ENCODE measurements at places on chromosomes 12 and 14.

DNA sequence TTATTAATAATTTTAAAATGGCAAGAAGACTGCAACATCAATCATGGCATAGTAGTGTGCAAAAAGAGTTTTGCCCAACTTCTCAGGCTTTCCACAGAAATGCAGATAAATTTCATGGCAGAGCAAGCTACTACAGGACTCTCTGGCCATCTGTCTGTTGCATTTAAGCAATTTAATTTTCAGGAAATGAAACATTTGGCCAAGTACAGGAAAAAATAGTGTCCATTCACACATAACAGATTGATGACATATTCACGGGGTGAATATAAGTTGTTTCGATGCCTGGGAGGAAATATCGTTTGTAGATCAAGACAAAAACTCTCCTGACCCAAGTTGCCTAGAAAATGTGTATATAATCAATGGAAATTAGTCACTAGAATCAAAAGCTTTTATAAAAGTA is 324.0 kb downstream of the PRKD1 start:
- DNase-seq: no peak

- no peak for DNase-seq
These were observed 1.4 kb downstream of the ASPG start for GRCh38 chr14:104086661-104087461.

- no peak for DNase-seq
These were observed 25.9 kb upstream of the DHRS2 start for GRCh38 chr14:23610090-23610814.

- no peak for DNase-seq
These were observed 84.6 kb downstream of the SCFD1 start for GRCh38 chr14:30706704-30707103.

DNA sequence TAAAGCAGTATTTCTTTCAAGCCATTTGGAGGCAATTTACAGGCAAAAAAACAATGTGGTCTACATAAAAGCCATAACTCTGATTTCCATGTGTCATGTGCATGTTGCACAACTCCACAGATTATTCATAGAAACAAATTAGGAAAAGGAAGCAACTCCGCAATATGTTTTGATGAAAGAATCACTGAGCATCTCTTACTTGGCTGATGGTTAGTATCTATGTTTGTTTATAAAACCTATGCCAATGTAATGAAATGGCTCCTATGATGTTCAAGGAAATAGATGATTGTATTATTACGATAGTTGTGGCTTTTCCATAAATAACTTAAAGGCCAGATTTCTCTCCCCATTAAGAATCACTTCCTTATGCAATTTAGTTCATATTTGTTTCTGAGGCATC is 373.7 kb downstream of the CCDC91 start:
- no peak for DNase-seq

DNA sequence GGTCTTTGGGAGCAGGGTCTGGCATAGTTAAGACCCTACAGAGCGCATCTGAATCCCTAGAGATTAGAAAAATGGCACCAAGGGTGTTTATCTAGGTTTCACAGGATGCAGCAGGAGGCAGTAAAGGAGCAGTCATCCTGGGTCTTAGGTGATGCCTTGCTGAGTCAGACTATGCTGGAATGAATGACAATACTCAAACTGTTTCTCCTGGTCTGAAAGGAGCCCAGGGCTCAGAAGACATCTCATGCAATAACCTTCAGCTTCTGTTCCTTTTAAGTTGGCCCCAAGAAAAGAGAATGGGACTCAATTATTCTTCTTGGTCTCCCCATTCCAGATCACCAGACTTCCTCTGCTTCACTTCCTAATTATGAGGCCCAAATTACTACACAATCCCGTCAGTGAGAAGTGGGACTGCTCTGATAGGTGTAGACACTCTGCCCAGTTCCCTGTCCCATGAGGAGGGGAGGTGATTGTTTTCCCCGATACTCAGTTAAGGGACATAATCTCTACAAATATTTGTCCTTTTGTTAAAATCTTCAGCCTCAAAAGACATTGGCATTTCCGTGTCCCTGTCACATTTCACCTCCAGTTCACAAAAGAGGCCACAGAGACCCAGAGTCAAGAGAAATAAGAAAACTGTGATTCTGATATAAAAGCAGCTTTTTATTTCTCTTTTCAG is 14.8 kb upstream of the APOF start:
- DNase-seq: no peak

DNA sequence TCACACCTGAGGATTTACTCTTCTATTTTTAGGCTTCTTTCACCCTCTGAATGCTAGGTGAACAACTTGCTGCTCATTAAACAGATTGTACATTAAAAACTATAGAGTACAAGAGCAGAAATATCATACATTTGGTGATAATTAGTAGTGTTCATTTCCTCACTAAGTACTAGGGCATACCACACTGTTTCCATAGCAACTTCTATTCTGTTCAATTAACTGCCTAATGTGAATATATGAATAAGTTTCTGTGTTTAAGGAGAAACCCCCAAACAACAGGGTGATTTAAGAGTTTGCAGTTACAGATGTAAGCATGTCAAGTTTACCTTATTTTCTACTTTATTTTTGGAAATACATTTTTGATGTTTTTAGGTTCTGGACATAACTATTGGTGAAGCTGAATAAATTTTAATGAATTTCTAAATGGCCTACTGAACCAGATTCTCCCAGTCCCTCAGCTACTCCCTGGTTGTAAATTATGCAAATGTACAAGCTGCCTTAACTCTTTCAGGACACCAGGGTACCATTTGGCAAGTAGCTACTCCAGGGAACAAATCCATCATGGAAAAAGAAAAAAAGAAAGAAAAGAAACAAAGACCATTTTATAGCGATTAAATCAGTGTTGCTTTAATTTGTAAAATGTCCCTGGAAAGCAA is 199.8 kb upstream of the NAV3 start:
- DNase-seq: no peak

GRCh38 chr14:93049315-93049714 is 66.4 kb downstream of the ITPK1 start:
- no peak for DNase-seq

DNA sequence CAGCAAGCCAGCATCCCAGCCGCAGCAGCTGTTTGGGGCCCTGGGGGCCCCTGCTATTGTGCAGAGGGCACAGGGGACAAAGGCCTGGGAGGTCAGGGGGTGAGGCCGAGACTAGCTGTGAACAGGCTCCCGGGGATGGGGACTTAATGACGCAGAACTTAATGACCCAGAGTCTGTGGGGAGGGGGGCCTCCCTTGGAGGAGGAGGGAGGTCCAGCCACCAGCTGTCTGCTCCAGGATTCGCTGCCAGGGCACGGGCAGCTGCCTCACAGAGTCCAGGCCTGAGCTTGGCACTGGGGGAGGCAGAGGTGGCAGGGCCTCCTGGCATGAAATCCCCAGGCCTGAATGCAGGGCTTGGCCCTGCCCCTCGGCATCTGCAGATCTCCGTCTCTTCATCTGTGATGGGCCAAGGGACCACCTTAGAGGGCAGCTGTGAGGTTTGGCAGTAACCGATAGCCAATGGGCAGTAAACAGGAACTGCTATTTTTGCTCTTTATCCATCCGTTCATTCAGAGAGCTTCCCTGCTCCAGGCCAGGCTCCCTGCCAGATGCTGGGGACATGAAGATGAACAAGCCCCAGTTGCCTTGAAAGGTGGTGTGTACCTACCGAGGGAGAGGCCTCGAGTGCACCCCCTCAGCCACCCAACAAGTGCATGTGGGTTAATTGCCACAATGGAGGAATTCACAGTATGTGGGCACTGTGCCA is 6.7 kb downstream of the FAM222A start:
- no peak for DNase-seq

- DNase-seq: no peak
These were observed 95.1 kb downstream of the UNC79 start for GRCh38 chr14:93525696-93526451.

- DNase-seq: no peak
These were observed 193.8 kb upstream of the NPAS3 start for GRCh38 chr14:32744811-32745445.

DNA sequence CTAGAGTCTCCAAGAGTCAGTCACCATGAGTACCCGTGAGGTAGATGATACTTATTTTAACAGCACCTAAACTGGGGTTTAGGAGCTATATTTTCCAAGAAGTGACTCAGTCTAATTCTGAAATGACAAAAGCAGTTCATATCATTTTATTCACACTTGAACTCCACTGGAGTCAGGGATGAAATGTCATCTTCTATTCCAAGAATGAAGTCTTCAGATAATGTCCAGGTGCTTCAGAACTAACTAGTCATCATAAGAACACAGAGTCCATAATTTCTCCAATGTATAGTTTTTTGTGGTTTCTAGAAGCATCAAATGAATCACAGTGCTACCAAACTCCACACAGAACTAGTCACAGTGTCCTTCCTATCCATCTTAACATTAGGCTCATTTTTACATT is 13.3 kb downstream of the DNM1L start:
- DNase-seq: no peak

GRCh38 chr14:87540339-87540738 is 452.6 kb downstream of the GALC start:
- DNase-seq: no peak

DNA sequence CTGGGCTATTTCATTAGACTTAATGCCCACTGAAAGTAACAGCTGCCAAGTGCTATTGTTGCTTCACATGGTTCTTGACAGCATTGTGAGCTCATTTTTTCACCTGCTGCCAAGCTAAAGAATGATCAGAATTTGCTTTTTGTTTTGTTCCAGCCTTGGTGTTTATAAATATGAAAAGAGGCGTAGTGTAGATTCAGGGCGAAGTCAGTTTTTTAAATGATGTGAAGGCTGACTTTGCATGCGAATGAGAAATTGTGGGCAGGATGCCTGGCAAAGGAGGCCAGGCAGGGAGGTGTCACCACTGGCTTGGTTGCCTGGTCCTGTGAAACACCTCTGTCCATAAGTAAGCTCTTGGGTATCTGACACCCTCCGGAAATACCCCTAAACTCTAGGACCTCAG is 93.3 kb upstream of the NAP1L1 start:
- DNase-seq: no peak

DNA sequence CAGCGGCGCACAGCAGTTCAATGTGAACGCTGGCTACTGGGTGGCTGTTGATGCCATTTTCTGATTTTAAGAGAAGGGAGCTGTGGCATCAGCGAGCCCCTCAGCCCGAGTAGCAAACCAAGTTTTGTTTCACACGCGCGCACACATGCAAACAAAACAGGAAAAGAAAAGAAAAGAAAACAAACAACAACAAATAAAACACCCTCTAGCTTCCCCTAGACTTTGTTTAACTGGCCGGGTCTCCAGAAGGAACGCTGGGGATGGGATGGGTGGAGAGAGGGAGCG is 540 bp downstream of the PAX9 start:
- DNase-seq: no peak

- peak; percentile 83 for DNase-seq
These were observed at the start of gene C14orf93 for GRCh38 chr14:23009939-23010726. C14orf93 (minus strand) TSS chr14:23010143; CDS start chr14:22999023, 11,120 bp downstream.

DNA sequence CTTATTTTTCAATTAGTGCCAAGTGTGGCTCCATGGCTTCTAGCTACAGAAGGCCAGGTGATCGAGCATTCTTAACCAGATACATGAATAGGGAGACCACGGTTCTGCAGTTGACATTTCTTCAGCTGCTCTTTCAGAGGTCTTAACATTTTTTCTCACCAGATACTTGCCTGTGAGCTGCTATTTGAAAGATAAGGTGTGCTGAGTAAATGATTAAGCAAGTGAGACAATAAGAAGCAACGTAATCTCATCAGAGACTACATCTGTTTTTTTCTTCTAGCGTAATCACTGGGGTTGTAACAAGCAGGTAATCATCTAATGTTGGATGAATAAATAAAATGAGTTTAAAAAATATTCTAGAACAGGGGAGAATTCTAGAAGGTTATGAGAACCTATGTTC is 912.9 kb downstream of the DIO2 start:
- no peak for DNase-seq

GRCh38 chr14:84490081-84490480 is 1039.9 kb upstream of the FLRT2 start:
- no peak for DNase-seq

- no peak for DNase-seq
These were observed 5.8 kb downstream of the MAX start for GRCh38 chr14:65096323-65097089.

GRCh38 chr12:42469355-42470175 is 120.0 kb downstream of the PRICKLE1 start:
- peak; percentile 36 for DNase-seq

- no peak for DNase-seq
These were observed 44.9 kb downstream of the LIN7A start for GRCh38 chr12:80892597-80893445.

DNA sequence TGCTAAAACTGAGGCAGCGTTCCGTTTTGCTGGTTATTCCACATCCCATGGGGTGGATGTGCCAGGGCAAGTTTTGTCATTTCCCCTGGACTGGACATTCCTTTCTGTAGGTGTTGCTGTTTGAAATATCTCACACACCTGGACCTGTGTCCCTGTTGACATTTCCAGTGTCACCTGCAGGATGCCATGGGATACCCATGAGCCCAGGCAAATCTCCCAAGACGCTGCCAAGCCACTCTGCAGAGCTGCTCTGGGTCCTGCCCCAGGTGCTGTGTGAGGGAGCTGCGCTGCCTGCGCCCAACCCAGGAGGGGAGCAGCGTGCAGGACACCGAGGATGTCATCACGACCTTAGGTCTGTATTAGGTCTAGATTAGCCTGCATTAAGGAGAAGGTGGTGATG is 5.2 kb upstream of the PACS2 start:
- no peak for DNase-seq

GRCh38 chr12:128905003-128905544 is 51.8 kb downstream of the GLT1D1 start:
- no peak for DNase-seq

GRCh38 chr12:33703221-33703620 is 263.6 kb upstream of the SYT10 start:
- no peak for DNase-seq

- no peak for DNase-seq
These were observed 323.1 kb downstream of the CACNA1C start for GRCh38 chr12:2375871-2376270.

DNA sequence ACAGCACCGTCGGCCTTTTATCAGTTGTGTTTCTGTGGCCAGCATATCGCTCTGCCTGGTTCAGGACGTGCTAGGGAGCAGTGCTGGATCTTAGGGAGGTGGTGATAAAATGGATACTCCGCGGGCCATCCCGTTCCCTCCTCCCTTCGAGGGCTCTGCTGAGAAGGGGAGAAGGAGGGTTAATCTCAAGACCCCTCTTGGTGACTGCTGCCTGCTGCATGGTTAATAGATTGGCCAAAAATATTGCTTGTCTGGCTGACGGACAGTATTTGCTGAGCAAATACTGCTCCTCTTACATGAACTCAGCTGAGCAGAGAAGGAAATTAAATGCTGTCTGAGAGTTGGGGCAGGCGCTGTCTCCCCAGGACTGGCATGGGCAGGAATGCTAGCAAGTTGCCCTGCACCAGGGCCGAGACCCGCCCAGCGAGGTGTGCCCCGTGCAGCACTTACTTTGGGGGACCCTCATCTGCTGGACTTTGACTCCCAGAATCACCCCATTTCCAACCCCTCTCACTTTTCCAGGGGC is 1.2 kb downstream of the FBRSL1 start:
- DNase-seq: no peak

GRCh38 chr12:99455350-99456035 is 192.1 kb upstream of the GARIN6 start:
- no peak for DNase-seq

DNA sequence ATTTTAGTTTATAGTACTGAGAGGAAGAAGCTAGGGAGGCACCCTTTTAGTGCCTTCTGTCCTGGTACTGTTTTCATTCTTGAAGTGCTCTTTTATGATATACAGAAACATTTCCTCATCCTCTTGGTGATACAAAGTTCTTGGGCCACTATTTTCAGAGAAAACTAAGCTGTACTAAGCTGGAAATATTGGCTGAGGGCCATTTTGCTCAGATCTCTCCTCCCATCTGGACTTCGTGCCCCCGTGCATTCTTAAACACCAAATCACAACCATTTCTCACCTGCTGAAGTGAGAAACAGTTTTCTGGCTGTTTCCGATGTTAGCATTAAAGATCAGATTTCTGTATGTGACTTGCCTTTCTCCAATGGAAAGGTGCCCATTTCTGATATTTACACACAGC is 158.9 kb downstream of the FBXL14 start:
- no peak for DNase-seq
